Natural killer cell treated with Interleukin-12 subunit alpha and Interleukin-12 subunit beta and Interleukin-15 and Interleukin-18, amount 100 ng/mL, for 72 hours (primary cell): ENCODE measurements at places on chromosomes 3 and 15. TPM values are rescaled to one million over a fixed set of nuclear protein-coding genes. Genes with fewer than 3 reads are reported as not detected.

Gene EXD1
- total RNA-seq: not detected

Gene TTLL13
- 0.36 TPM for total RNA-seq

Gene SLC26A6
- total RNA-seq: 31.3 TPM

Gene CCR9
- total RNA-seq: not detected

Gene MYZAP
- total RNA-seq: not detected

Gene C3orf52
- 0.64 TPM for total RNA-seq

Gene TMEM108
- not detected for total RNA-seq

Gene CAMKV
- total RNA-seq: not detected

Gene MOBP
- total RNA-seq: not detected

Gene SLC35G2
- 0.76 TPM for total RNA-seq

Gene GOLGA6L10
- 3.0 TPM for total RNA-seq

GRCh38 chr15:30008156-30008555 lies 74.6 kb upstream of the GOLGA8J start:
- DNase-seq: no peak

DNA sequence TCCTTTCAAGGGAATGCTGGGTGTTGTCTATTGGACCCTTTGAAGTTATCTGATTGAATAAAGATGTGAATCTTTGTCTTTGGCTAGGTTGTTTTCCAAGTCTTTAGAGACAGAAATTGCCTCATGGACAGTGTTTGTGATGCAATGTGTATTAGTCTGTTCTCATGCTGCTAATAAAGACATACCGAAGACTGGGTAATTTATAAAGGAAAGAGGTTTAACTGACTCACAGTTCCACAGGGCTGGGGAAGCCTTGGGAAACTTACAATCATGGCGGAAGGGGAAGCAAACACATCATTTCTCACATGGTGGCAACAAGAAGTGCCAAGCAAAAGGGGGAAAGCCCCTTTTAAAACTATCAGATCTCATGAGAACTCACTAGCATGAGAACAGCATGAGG lies 88.8 kb upstream of the PLXND1 start:
- no peak for DNase-seq

- DNase-seq: no peak
Measured at GRCh38 chr3:59251869-59252268, 202.0 kb upstream of the CFAP20DC start.

- DNase-seq: no peak
Measured at GRCh38 chr3:177904621-177905020, 631.6 kb upstream of the KCNMB2 start.

GRCh38 chr3:169389925-169390253 lies 273.6 kb downstream of the MECOM start:
- DNase-seq: no peak

GRCh38 chr3:69142090-69142489 lies 19.7 kb upstream of the LMOD3 start:
- no peak for DNase-seq

DNA sequence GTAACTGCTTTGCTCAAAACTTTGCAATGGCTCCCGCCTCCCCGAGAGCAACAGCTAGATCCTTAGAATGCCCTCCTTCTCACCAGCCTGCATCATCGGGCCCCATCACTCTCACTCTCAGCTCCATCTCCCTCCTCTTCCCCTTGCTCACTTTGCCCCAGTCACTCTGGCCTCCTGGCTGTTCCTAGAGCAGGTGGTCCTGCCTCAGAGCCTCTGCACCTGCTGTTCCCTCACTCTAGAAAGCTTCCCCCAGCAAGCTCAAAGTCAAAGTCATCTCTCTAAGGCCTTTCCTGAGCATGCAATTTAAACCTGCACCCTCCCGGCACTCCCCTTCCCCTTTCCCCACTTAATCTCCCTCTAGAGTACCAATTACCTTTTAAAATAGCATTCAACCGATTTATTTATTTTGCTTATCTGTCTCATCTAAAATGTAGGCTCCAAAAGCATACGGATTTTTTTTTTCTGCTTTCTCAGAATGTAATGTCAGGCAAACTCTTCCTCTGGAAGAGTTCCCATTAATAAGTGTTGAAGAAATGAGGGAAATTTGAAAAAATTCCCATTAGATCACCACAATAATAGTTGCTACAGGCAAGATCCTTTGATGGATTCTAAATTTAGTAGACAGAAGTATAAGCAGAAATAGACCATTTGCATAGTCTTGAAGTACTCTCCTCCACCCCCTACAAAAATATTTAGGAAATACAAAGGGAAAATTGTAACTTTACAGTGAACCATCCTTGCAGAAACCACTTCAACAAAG lies 15.9 kb upstream of the HES1 start:
- DNase-seq: no peak

DNA sequence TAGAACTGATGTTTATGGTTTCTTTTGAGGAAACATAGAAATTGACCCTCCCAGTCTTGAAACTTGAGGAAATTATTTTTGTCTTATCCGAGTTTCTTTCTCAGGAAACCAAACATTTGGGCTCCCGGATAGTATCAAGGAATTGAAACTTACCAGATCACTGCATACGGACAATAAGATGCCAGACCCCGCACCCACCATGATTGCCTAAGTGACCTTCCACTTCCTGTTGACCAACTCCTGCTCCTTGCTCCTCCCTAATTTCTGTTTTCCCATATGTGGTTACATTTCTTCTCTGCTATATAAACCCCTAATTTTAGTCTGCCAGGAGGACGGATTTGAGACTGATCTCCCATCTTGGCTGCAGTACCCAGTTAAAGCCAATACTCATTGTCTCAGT lies 118.4 kb upstream of the TPRG1 start:
- no peak for DNase-seq

GRCh38 chr3:33060609-33061337 lies 36.2 kb downstream of the GLB1 start:
- no peak for DNase-seq

GRCh38 chr15:67853454-67853853 lies 13.6 kb upstream of the RNU6-1 start:
- DNase-seq: no peak

- no peak for DNase-seq
Measured at GRCh38 chr3:69085833-69086722, 1.3 kb downstream of the ARL6IP5 start.

GRCh38 chr3:107545680-107546120 lies 22.9 kb downstream of the BBX start:
- DNase-seq: no peak

DNA sequence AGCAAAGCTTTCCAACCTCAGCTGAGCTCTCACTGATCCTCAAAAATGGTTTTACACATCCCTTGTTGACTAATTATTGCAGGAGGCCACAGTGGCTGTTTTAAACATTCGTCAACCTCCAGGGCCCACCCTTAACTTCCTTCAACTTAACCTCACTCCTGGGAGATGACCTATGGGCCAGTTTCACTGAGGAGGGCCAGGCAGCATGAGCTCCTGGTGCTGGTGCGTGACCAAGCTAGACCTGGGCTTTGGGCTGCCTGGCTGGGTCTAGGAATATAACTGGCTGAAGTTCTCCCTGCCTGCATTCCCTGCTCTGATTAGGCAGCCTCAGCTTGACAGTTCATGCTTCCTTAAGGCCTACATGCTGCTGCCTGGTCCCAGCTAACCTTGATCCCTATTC lies 273.7 kb upstream of the ATP11B start:
- no peak for DNase-seq

DNA sequence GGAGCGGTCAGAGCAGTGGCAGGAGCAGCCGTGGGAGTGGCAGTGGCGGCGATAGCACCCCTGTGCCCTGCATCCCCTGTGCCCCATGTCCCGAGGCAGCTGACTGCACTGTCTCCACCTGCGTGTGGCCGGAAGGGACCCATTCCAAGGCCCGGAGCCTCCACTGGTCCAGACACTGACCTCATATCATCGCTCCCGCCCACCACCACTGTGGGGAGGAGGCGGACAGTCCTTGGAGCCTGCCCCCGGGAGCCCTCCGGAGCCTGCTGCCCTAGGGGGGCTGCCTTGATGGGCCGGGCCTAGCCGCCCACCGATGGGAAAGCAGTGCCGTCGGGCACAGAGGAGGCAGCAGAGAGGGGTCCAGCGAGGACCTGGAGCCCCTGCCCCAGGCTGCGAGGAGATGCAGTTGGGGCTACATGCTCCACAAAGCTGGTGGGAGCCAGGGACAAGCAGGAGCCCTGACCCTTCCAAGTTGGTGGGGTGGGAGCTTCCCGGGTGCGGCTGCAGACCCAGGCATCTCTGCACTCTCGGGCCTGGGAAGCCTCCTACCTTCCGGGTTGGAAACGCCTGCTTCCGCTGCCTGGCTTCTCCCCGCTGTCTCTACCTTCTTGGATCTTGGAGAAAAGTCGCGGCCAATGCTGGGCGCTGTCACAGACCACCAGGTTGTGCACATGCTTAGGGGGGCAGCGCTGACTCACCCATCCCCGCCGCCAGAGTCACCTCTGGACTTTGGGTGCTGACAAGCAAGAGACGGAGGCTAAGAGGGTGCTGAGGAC lies 283.2 kb upstream of the ROBO1 start:
- no peak for DNase-seq

GRCh38 chr3:66717806-66718205 lies 217.0 kb upstream of the LRIG1 start:
- DNase-seq: no peak

DNA sequence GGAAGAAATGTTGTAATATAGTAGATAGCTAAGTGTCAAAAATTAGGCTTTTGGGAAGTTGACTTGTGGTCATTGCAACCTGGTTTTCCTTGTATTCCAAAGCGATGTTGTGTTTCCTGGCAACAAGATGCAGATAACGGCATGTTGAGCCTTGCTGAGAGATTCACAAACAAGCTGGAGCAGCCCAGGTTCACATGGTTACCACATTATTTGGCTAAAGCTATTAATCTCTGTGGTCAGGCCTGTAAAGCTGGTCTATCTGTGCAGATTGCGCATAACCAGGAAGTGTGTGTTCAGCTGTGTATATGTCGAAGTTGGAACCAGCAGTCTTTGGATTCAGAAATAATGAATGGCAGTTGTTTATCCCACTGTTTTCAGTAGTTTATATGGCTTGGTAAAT lies 6.6 kb downstream of the TIPARP start:
- no peak for DNase-seq

DNA sequence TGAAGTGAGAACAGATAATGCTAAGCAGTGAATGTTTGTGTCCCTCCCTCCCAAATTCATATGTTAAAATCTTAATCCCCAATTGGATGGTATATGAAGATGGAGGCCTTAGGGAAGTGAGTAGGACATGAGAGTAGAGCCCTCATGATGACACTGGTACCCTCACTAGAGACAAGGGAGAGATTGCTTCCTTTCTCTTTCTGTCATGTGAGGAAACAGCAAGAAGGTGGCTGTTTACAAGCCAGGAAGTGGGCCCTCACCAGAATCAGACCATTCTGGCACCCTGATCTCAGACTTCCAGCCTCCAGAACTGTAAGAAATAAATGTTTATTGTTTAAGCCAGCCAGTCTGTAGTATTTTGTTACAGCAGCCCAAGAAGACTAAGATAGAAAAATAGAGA lies 209.5 kb downstream of the SATB1 start:
- DNase-seq: no peak

- no peak for DNase-seq
Measured at GRCh38 chr3:129421236-129421883, 7.1 kb downstream of the EFCAB12 start.

DNA sequence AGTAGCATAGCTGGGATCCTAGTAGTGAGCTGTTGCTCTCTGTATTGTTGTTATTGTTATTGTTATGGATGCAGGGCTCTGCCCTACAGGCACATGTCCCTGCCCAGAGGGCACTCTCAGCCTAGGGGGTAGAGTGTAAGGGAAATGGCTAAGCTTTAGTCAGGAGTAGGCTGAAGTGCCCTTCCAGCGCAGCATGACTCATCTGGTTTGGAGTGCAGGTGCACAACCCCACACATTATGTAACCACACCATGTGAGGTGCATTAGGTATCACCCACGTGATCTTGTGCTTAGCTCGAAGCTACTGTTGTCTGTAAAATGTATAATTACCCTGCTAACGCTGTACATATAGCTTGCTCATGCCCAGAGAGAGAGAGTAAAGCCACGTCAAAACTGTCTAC lies 48.3 kb upstream of the TIPARP start:
- no peak for DNase-seq

- no peak for DNase-seq
Measured at GRCh38 chr3:71302604-71303003, 280.9 kb downstream of the FOXP1 start.

DNA sequence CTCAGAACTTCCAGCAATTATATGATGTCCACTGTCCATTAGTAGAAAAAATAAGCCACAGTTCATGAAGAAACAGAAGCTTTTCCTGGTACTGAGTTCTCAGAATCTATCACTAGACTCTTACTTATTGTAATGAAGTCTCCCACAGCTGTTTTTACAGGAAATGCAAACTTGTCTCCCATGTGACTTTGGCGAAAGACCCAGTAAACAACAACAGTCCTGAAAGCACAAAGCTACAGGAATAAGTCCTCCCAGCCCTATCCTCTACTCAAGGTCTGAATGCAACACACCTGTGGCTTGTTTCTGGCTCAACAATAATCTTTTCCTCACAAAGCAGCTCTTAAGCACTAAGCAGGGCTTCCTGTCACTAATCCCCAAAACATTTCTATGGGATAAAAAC lies 55.9 kb downstream of the EOMES start:
- DNase-seq: no peak

DNA sequence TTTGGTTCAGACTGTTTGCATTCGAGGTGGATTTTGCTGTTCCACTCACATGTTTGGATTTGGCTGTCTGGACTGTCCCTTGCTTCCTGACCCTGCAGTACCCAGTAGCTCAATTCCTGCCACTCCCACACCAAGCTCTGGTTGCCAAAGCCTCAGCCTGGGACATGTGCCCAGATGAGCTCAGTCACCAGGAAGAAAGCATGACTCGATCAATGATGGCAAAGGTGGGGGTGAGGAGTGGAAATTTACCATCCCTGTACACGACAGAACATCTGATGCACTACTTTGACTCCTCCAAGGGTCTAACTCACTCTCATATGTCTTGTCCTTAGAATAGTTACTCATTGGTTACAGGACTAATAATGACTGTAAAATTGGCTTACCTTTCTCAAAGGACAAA lies 45.2 kb downstream of the ZNF385D start:
- no peak for DNase-seq

GRCh38 chr15:85591622-85592021 lies 203.1 kb downstream of the KLHL25 start:
- no peak for DNase-seq

GRCh38 chr3:13023235-13023970 lies 49.8 kb downstream of the IQSEC1 start:
- DNase-seq: no peak

GRCh38 chr15:101697488-101697887 lies 26.8 kb downstream of the TARS3 start:
- DNase-seq: no peak

GRCh38 chr15:63198371-63199250 lies 9.2 kb downstream of the RAB8B start:
- no peak for DNase-seq

DNA sequence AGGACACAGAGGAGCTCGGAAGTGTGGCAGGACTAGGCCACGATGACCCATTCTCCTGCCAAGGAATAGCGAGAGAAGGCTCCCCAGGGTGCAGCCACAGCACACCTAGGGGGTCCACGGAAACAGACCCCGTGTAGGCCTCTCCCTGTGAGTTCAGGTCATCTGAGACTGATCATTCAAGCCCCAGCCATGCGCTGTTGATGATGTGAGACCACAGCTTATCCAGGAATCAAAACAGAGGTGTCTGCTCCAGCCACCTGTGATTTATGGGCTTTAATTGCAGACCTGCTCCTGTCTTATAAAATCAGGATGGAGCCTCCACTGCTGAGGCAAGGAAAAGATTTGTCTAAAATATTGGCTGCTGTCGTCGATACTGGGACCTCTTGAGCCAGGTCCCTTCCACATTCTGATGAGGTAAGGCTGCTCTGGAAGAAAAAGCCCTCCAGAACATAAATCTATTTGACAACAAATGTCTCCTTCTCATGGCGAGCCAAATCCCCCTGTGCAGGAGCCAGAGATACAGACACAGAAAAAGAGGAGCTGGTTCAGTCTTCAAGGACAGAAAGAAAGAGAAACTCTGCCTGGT lies 186.7 kb downstream of the TJP1 start:
- no peak for DNase-seq
